Activated naive CD4-positive, alpha-beta T cell (primary cell): ENCODE measurements at places on chromosomes 5 and 9.

DNA sequence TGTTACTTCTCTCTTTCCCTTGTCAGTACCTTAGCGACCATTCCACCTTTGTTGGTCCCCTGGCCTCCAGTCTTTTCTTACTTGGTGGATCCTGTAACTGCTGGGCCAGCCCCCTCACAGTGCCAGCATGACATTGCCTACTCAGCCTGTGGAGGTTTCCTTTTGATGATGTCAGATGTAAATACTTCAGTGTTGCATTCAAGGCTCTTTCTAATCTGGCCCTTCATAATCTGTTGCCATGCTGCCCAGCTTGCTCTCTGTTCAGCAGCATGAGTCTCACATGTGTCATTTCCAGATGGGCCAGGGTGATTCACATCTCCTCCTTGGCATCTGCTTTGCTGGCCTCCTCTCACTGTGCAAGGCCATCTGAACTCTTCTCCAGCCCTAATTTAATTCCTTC, 57.1 kb downstream of the MAST4 start:
- no peak for DNase-seq

- no peak for DNase-seq
Observed at GRCh38 chr5:67082941-67083340, 113.7 kb downstream of the CD180 start.

DNA sequence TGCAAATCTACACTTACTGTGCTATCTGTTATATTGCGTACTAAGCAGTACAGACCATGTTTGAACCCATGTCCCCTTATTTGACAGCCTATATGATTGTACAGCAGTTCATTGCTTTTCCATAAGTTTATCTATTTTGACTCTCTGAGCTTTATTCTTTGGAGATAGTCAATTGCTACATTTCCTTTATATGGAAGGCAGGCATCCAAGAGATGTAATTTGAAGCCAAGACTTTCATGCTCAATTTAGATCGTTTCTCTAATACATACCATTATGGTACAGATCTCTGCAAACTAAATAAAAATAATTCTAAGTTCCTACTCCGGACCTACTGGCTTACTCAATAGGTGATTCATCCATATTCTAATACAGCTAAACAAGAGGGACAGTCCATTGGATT, 424.8 kb downstream of the TMEM38B start:
- no peak for DNase-seq

- DNase-seq, result no peak
Observed at GRCh38 chr9:113564498-113565237, 101.1 kb downstream of the RGS3 start.

DNA sequence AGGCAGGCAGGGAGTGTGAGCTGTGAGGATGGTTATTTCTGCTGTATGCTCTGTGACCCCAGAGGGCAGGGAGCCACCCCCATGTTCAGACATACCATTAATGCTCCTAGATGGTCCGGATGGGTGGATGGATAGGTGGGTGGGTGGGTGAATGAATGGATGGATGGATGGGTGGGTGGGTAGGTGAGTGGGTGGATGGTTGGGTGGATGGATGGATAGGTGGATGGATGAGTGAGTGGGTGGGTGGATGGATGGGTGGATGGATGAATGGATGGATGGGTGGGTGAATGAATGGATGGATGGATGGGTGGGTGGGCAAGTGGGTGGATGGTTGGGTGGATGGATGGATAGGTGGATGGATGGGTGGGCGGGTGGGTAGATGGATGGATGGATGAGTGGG, 63.4 kb upstream of the BARHL1 start:
- no peak for DNase-seq

DNA sequence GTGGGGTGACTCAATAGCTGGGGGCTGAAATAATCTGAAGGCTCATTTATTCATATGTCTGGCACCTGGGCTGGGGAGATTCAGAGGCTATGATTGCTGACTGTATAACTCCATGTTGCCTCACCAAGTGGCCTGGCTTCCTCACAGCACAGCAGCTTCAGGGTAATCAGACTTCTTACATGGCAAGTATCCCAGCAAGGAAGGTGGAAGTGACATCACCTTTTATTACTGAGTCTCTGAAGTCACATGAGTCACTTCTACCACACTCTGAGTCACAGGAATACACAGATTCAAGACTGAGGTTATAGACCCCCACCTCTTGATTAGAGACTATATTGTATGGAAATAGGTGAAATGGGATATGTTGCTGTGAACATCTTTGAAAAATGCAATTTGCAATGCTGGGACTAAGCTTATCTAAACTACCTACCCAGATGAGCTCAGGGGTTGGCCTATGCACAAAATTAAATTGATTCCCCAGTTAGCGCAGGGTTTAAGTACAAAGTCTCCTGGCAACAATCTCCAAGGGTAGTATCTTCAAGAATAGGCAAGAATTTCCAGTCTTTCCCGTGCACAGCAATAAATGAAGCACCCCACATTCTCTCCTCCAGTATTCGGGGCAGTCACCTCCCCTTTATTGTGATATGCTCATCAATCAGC, 553.1 kb downstream of the LRRC70 start:
- DNase-seq, result no peak

DNA sequence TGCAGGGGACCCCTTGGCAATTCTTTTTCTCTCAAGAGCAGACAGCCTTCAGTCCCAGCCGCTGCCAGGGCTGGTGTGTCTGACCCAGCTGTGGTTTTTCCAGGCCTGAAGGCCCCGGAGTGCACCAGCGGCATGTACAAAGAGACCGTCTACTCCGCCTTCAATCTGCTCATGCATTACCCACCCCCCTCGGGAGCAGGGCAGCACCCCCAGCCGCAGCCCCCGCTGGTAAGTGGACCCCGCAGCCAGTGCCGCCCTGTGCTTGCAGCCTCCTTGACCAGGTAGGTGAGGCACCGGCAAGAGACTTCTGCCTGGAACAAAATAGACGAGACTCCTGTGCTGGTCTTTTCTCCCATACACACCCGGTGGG, 1.3 kb downstream of the TCF7 start:
- DNase-seq, result no peak

- no peak for DNase-seq
Observed at GRCh38 chr5:25909163-25909562, 1129.2 kb downstream of the CDH9 start.

DNA sequence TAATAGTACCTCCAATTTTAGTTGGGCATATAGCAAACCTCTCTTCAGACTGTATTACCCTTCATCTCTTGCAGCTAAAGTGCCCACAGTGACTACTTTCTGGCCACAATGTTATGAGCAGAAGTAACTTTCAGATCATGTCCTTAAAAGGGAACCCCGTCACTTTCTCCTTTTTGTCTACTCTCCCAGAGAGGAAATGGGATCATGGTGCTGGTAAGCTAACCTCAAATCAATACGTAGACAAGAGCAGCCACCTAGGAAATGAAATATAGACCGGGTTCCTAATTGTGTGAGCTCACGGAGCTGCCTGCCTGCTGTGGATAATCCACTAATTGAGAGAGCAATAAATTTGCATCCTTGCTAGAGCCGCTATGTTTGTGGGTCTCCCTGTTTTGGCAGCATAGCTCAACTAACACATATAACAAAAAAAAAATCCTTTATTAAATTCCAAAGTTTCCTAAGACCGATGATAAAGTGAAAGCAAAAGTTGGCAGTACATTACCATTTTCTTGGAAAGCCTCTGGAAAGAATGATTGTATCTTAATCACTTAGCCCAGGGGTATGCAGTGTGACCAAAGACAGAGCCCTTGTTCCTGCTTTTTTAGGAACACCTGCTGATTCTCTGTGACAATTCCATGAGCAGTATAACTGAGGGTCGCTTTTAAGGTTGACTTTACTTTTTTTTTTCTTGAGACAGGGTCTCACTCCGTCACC, 5.6 kb upstream of the IL7R start:
- DNase-seq, result no peak

DNA sequence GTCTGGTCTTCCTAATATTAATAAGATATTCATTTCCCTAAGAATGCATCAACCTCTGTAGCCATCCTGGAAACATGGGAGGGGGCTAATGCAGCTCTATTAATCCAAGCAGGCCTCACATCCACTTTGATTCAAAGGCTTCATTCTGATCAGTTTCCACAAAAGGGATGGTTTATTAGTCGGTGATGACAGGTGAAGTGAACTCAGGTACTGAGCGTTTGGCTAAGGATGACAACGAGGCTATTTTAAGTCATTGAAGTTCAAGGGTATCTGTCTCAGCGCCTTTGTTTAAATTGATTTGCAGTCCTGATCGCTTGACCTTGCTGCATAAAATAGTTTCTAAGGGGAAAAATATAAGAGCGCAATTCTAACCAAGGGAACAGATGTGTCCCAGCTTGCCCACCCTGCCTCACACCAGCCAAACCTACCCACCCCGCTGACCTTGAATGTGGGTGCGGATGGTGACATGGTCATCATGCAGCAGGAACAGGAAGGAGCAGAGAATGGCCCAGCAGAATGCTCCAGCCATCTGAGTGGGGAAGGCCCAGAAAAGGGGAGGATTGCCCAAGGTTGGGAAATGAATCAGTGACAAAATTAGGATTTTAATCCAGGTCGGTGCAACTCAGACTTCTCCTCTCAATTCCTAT, 70.5 kb upstream of the ZNF618 start:
- no peak for DNase-seq

DNA sequence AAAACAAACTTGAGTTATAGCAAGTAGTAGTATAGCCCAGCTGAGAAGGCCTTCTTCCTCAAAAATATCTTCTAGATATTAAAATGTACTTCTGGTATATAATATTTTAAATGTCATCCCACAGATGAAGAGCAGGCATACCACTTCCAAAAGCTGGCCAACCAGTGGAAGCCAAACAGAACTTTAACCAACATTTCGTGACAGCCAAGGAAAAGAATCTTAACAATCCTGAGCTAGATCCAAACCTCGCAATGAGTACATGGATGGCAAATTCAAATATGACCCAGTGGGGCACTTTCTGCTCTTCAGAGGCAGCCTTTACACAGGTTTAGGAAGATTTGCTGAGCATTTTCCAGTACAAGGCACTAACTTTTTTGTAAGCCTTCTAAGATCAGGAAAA, 91.8 kb upstream of the ACO1 start:
- DNase-seq, result no peak

GRCh38 chr5:38148021-38148625, 110.2 kb upstream of the EGFLAM start:
- no peak for DNase-seq

DNA sequence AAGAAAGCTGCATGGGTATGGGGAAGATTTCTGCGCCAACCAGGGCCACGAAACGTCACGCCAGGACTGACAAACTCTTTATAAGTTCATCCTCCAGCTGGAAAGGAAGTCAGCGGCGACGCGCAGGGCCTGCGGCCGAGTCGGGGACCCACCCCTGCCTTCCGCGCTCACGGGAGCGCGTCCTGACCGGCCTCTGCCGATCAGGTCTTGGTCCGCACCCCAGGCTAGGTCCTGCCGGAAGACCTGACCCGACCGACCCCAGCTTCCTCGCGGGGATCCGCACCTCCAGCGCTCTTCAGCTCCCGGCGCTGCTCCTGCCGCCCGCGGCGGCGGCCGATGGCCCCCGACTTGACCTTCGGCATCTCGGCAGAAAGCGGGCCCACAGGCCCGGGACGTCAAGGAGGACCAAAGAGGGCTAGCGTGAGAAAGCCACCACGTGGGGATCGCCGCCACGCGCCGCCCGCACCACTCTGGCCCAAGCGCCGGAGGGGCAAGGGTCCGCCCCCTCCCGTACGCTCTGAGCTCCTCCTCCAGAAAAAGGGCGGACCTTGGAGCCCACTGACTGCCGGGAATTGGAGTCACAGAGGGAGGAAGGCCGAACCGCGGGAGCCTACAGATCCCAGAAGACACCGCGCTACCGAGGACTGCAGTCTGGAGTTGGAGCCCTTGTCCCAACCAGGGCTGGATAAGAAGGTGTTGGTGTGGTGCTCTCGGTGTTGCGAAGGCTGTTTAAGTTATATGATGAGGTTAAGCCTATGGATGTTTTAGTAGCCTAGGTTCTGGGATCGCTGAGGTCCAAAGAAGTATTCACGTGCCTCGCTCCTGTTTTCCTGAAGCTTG, at the start of gene DIMT1:
Gene DIMT1, minus strand, starts transcription at position 495 of the 840 bp plus-strand sequence. Its CDS starts 133 bp downstream, at position 362.
- DNase-seq, result peak; percentile 85

GRCh38 chr5:11898-12297, 80.1 kb upstream of the PLEKHG4B start:
- DNase-seq, result no peak

DNA sequence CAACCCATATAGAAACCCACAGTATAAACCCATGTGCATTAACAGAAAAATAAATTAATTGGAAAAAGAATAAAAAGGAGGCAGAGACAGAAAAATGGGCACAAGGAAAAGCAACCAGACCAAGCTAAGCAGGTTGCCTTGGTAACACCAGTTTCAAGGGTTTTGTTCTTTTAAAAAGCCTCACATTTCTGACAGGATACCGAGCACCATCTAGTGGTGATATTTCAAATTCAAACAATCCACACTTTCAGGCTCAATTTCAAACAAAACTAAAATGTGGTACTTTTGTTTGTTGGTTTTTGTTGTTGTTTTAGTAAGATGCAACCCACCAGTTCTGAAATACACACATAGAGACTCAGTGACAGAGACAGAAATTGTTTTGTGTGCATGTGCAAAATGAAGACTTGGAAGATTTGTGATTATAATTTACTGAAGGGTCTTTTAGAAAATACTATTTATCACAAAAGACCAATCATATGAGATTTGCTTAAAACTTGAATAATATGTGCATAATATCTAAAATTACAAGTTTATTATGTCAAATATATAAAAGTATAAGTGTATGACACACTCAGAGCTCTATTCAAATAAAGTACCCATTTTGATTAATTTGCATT, 318.2 kb downstream of the SLCO4C1 start:
- DNase-seq, result no peak
